ENCODE measurements at places on chromosomes 2 and 18.

- DNase-seq: no peak
Measured at GRCh38 chr2:11988691-11989353, 242.4 kb downstream of the LPIN1 start.

GRCh38 chr2:100907832-100908231, 87.9 kb downstream of the NPAS2 start:
- DNase-seq: no peak

- no peak for DNase-seq
Measured at GRCh38 chr2:197157879-197158537, 152.6 kb downstream of the ANKRD44 start.

DNA sequence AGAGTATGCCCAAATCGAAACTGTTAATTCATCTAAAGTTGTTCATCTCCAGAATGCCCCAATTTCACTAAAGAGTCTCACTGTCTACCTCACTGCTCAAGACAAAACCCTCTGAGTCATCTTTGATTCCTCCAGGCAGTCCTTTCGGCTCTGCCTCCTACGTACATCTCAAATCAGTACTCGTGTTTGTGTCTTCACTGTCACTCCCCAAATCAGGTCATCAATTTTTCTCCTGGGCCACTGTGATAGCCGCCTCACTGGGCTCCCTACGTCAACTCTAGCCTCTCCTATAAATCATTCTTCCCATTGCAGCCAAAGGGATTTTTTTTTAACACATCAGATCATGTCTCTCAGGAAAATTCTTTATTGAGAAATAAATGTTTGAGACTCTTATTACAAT, 42.1 kb upstream of the TTC39C start:
- DNase-seq: no peak

- no peak for DNase-seq
Measured at GRCh38 chr2:199797431-199798403, 53.3 kb downstream of the FTCDNL1 start.

DNA sequence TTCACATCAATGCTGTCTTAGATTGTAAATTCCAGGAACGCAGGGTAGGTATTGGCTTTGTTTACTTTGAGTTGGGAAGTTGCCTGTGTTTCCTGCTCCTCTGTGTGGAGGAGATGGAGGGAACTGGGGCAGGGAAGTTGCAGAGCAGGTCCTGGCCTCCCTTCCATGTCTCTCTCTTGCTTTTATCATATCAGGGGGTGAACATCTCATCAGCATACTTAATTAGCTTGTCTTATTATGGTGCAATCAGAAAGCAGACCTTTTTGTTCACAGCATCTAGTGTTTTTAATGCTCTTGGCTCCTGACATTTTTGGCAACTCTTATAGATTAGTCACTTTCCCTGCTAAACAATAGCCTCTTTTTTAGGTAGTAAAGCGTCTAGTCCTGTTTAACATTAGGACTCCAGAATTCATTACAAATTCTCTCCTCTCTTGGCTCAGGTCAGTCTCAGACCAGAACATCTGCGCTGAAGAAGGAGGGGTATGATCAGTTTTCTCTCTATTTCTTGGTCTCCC, 11.5 kb upstream of the DIPK1C start:
- no peak for DNase-seq

GRCh38 chr2:177519534-177520115, 127.1 kb downstream of the AGPS start:
- DNase-seq: no peak

GRCh38 chr2:11175293-11175795, 20.1 kb downstream of the SLC66A3 start:
- no peak for DNase-seq

DNA sequence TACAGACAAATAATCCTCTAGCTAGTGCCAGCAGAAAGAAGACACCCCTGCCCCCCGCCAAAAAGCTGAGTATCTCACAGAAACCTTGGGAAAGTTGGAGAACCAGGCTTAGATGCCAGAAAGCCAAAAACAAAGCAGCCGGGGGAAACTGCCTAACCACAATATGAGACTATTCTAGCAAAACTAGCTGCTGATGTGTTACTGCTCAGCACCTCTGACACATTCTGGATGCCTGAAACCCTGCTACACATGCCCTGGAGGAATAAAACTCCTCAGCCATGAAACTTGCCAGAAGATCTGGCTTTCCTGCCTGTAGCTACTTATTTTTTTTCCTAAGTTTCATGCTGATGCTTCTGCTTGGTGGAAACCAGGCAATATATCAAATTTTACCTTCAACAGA, 122.7 kb upstream of the GCFC2 start:
- no peak for DNase-seq

- DNase-seq: peak; percentile 51
Measured at GRCh38 chr18:75213611-75214331, 3.2 kb downstream of the TSHZ1 start.

DNA sequence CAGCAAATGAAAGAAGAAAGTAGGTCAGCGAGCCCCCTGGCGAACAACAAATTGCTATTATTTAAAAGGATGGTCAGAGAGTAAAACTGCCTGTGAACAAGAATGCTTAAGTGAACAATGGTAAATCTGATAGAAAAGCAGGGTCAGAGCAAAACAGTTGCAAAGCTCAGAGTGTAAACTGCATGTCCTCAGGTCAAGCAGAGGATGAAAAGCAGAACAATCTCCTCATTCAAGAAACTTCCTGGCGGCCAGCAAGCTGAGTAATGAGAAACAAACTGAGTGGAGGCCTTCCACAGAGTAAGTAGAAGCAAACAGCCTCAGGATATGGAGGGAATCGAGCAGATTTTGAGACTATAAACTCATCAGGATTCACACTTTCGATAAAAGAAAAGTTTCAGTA, 117.9 kb downstream of the PPP1R1C start:
- no peak for DNase-seq

GRCh38 chr2:9219027-9219445, 12.4 kb downstream of the ASAP2 start:
- DNase-seq: no peak

- DNase-seq: peak; percentile 30
Measured at GRCh38 chr2:63861220-63861822, 19.6 kb downstream of the UGP2 start.

DNA sequence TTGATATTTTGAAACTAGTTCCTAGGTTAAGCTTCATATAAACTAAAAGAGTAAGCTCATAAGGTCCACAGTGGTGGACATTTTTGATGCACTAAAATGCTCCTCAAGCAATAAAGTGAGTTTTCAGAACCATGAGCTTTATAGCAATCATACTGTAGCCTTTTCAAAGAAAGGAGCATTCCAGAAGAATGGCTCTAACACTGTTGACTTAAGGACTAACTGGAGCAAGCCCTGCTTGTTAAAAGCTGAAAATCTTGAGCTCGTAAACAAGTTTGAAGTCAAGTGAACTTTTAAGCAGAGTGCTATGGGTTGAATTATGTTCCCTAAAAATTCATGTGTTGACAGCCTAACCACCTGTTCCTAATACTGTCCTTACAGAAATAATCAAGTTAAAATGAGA, 38.0 kb downstream of the KYNU start:
- no peak for DNase-seq

GRCh38 chr2:170817093-170818035, 677 bp downstream of the GAD1 start:
- no peak for DNase-seq

GRCh38 chr2:30862054-30862651, 54.9 kb upstream of the CAPN13 start:
- DNase-seq: peak; percentile 66

DNA sequence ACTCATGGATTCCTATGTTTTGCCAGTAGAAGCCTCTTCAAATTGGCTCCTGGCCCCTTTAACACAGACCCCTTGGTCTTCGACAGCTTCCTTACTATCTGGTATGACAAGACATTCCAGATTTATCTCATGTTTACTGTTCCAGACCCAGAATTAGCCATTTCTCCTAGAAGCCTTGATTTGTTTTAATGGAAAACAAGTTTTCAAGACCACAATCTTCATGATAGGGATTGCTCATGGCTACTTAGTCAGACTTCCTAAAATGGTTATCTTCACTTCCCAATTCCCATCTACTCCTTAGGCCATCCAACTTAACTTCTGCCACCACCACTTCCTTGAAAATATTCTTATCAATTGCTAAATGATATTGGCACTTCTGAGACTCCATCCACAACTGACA, 63.2 kb downstream of the TTC32 start:
- DNase-seq: no peak

DNA sequence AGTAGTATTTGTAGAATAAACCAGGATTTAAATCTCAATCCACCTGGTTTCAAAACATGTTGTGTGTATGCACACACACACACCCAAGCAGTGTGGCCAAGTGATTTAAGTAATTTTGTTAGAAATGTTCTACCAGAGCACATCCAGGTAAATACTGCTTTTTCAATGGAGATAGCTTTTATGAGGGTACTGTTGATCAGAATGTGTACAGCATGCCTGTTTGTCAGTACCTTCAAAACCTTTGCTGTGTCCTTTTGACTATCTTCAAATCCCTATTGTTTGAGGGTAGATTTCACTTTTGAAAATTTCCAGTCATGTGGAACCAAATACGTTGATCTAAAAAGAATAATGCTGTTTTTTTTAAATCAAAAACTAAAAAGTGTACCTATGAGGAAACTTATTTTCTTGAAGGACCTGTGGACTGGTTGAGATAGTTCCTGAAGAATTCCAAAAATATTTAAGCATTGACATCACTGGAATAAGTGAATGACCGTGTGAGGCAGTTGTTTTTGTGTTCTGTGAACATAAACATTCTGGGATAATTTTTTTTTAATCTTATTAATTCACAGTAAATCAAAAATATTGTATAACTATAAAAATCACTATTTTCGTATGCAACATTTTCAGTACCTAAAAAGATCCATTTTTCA, 70.9 kb downstream of the PTRHD1 start:
- DNase-seq: no peak

- DNase-seq: no peak
Measured at GRCh38 chr18:26121476-26121875, 12.2 kb upstream of the PSMA8 start.

GRCh38 chr2:74597410-74597809, 42.9 kb downstream of the DOK1 start:
- DNase-seq: peak; percentile 92

DNA sequence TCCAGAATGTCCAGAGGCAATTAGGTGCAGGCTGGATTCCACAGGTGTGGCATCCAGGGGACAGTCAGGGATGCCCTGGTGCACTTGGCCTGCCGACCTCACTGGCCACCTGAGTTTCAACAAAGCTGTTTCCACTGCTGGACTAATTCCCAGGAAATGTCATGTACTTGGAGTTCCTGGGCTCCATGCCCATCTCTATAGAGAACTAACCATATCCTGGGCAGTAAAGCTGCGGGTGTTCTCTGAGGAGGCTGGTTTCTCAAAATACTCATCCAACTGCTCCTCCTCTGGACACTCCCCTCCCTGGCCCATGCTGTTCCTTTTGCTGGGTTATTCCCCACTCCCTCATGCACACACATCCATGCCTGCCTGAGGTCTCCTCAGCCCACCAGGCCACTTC, 161.9 kb upstream of the SKOR2 start:
- no peak for DNase-seq

DNA sequence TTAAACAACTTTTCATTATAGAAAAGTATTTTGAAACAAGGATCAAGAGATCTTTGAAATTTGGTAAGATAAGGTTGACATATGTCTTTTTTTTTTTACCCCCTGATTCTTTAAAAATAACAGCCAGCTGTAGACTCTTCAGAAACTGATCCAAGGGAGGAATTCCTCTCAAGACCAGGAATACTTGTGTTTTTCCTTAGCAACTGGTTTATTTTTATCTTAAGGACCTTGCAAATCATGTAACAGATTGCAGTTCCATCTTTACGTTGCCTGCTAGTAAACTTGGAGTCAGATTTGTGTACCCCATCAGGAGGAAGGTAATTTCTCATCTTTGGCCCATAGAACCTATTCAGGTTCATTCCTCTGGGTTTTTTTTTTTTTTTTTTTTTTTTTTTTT, 71.6 kb downstream of the BOLA3 start:
- DNase-seq: no peak

DNA sequence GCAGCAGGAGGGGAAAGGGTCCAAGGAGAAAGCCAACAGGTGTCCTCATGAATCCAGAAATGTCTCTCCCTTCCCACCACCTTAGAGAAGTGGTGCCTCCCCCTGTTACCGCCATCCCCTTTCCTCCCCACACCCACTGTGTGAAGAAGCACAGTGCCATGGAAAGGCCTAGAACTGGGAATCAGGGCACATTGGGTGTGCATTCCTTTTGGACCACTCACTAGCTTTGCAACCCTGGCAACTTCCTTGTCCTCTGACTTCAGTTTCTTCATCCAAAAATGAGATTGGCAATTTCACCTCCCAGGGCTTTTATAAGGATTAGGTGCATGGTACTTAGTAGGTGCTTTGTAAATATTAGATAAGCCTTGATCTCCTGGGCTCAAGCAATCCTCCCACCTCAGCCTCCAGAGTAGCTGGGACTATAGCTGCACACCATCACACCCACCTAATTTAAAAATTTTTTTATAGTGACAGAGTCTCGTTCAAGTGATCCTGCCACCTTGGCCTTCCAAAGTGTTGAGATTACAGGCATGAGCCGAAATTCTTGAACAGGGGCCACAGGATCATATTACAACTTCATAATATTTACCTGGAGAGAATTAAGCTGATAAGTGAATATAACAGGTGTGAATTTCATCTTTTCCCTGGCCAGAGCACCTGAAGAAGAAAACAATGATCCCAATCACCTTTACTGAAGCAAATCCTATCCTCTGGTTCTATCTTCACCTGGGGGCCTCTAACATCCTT, 97.9 kb upstream of the TAF1B start:
- DNase-seq: no peak

- no peak for DNase-seq
Measured at GRCh38 chr2:128599700-128600099, 281.0 kb upstream of the HS6ST1 start.

- DNase-seq: no peak
Measured at GRCh38 chr2:95149397-95149984, 10.2 kb downstream of the ZNF514 start.

- DNase-seq: no peak
Measured at GRCh38 chr2:54908591-54908990, 141.7 kb downstream of the RTN4 start.

DNA sequence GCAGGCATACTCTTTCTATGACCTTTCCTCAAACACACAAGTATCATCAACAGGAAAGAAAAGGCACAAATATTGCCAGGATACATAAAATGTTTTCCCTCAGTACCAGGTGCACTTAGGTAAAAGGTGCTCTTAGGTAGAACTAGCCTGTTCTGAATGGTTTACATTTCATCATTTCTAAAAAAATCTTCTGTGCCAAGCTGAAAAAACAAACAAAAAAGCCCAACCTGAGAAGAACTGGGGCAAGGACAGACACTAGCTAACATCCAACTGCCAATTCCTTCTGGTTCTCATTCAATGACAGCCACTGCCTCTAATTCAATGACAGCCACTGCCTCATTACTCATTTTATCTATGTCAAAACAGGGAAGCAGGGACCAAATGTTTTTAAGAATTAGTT, 68.5 kb downstream of the SPIRE1 start:
- DNase-seq: no peak

DNA sequence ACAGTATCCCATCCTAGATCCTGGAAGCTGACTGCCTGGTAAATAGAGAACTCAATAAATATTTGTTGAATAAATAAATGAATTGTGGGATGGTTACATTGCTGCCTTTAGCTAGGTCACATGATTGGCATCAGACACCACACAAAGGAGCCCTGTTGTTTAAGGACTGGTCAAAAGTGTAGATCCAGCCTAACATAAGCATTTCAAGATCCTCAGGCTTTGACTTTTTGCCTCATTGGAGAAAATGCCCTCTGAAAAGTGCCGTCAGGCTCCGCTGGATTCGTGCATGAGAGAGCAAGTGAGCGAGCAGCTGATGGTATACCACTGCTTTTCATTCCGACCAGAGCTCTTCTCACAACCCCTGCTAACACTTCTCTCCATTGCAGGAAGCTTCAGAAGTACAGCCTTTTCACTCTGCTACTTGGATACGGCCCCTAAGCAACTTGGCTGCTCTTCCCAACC, 1.3 kb upstream of the ZNF24 start:
- no peak for DNase-seq
